ENCODE measurements at places on chromosomes 5 and 9.

DNA sequence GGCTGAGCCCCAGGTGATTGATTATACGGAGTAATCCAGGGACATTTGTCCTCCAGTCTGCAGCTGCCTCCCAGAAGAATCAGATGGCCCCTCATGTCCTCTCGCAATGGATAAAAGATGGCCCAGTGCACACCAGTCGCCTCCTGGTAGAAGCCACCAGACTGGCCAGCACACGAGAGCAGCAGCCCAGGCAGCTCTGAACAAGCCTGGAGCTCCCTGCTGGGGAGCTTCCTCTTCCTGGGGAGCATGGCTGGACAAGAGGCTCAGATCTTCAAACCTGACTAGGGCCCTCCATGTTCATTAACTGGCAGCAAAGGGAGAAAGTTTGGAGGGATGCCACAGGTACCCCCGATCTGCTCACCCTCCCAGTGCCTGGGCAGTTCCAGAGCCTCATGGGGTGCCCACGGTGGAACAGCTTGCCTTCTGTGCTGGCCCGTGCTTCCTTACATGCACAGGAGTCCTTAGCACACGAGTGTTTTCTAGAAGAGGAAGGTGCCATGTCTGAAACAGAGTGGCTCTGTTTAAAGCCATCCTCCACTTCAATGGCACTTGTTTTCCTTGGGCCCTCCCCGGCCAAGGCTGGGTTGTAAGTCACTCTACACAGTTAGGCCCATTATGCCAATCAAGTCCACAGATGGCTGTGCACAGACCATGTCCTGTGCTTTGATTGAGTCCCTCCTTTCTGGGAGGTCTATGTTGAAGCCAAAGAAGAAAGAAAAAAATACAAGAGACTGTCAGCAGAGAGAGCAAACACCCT lies 75.6 kb downstream of the PRRT1B start:
- no peak for DNase-seq

- DNase-seq = no peak
These were observed 11.1 kb upstream of the S100Z start for GRCh38 chr5:76838481-76839261.

- no peak for DNase-seq
These were observed 104.4 kb downstream of the ARHGAP26 start for GRCh38 chr5:142874540-142874939.

GRCh38 chr5:81425569-81425968 lies 31.6 kb upstream of the ACOT12 start:
- DNase-seq = no peak

DNA sequence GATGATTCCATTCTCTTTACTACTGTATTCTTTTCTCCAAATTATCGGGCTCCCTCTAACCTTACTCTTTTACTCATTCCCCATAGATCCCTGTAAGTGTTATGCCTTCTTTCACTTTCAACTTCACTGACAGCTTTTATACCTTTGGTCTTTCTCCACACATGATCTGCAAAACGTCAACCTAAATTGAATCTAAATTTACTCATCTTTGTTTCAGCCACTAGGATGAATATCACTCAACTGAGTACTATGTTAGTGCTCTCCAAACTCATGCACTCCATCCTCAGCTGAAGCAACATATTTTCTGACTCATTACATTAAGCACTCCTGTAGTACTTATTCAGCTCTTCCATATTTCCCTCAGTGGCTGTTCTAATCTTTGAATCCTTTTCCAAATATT lies 133.4 kb downstream of the ADAMTS19 start:
- no peak for DNase-seq

GRCh38 chr9:35731415-35732184 lies 395 bp downstream of the TLN1 start:
- DNase-seq = no peak
